ENCODE measurements at places on chromosomes 6 and 20. TPM values are rescaled to one million over a fixed set of nuclear protein-coding genes. Genes with fewer than 3 reads are reported as not detected.

Gene RNF182
- polyA plus RNA-seq, result 1.8 TPM

Gene GJA10
- not detected for polyA plus RNA-seq

Gene SSTR4
- not detected for polyA plus RNA-seq

Gene BRPF3
- polyA plus RNA-seq, result 5.8 TPM

Gene LY6G6D
- polyA plus RNA-seq, result not detected

Gene CST7
- not detected for polyA plus RNA-seq

Gene GINS1
- polyA plus RNA-seq, result 4.4 TPM
